SK-N-SH treated with all-trans-retinoic acid at 6 μM for 48 hours (cell line): ENCODE measurements at places on chromosomes 16 and 17.
A peak's percentile ranks its signal among the peaks of the same experiment; 100 is the strongest.

GRCh38 chr17:3647769-3648555, 11.4 kb downstream of the CTNS start:
- peak; percentile 94 for ATAC-seq

GRCh38 chr17:72574675-72575510, 454.1 kb downstream of the SOX9 start:
- ATAC-seq, result no peak

- no peak for ATAC-seq
These were observed 18.4 kb upstream of the UBE2I start for GRCh38 chr16:1290860-1291575.

DNA sequence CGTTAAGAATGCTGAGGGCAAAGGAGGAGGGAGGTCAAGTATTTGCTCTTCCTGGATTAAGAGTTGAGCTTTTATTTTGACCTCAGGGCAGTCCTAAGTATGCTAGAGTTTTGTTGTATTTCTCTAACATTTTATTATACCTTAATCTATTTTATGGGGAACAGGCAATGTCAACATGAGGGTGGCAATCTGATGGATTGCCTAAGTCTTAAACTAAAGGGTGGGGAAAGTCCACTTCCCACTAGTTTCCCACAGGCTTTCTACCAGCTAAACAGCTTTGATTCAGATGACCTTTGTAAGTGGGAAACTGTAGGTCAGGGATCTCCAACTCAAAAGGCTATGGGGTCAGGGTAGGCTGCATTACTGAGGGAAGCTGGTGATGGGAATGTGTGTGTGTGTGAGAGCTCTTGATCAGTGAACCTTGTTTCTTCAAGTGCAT, 24.9 kb downstream of the HSD17B2 start:
- no peak for ATAC-seq

DNA sequence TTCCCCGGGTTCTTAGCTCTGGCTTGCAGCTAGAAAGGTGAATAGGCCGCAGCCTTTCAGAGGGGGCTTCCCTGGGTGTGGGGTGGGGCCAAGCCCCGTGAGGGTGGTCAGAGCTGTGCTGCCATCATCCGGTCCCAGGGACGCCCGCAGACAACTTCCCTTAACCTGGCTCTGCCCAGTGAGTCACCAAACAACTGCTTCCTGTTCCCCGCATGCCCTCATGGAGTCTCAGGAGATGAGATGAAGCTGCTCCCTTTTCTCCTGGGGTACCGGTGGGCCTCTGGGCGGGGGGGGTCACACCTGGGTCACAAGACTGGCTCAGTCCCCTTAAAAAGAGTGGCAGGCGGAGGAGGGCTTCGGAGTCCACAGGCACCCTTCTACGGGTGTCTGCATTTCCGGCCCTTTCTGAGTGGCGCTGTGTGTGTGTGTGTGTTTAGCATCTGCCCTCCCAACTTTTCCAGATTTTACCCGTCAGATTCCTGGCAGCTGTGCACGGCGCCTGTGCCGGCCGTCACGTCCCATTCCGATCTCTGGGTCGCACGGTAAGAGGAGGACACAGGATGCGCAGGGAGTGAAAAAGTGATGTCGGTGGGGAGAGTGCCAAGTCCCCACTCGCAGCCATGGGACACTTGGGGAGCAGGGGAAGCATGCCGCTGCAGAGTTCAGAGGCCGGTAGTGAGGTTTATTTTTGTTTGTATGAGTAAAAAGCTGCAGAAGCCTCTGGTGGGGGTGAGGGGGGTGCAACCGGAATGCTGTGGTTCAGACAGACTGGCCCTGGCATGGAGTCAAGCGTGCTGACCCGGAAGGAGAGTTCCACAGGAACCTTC, 16.8 kb downstream of the HIC1 start:
- ATAC-seq, result no peak

DNA sequence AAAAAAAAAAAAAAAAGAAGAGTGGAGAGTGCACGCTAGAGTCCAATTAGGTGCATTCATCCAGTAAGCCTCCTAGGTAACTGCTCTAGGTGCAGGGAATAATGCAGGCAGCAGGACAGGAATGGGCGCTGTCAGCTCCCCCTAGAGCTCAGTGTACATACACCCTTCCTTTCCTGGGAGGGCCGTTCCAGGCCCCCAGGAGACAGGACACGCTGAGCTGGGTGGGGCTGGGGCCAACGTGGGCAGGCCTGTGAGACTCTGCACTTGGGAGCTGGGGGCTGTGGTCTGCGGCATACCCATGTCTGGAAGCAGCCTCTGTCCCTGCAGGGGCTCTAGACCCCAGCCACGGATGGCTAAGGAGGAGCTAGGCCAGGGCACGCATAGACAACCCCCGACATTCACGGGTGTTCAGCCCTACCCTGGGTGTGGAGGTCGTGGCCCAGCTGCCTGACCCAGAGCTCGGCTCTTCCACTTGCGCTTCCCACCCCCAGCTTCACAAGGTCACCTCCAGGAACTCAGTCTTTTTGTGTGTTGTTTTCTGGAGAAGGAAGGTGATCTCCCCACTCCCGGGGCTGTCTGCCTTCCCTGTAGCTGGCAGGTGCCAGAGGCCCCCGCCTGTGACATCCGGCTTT, 1.0 kb upstream of the ANTKMT start:
- ATAC-seq, result peak; percentile 11

GRCh38 chr17:59371416-59372100, 40.1 kb downstream of the YPEL2 start:
- ATAC-seq, result peak; percentile 58

GRCh38 chr16:31002862-31003341, 7.5 kb downstream of the STX1B start:
- no peak for ATAC-seq

DNA sequence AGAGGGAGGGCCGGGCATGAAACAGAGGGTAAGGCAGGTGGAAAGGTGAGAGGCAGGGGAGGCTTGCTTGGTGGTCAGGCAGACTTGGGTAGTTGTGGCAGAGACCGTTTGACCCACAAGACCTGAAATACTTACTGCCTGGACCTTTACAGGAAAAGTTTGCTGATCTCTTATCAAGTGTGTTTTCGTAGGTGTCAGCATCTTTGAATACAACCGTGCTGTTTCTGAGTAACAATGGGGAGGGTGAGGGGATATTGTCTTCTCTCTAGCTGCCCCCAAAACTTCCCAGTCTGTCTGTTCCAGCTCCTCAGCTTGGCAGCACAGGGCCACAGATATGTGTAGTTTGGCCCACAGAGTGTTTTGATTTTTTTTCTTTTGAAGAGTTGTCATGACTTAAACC, 212.5 kb upstream of the MPHOSPH6 start:
- no peak for ATAC-seq

GRCh38 chr17:3762922-3763776, 37.8 kb downstream of the ITGAE start:
- no peak for ATAC-seq

- no peak for ATAC-seq
These were observed 52.4 kb downstream of the B9D1 start for GRCh38 chr17:19310151-19310550.

DNA sequence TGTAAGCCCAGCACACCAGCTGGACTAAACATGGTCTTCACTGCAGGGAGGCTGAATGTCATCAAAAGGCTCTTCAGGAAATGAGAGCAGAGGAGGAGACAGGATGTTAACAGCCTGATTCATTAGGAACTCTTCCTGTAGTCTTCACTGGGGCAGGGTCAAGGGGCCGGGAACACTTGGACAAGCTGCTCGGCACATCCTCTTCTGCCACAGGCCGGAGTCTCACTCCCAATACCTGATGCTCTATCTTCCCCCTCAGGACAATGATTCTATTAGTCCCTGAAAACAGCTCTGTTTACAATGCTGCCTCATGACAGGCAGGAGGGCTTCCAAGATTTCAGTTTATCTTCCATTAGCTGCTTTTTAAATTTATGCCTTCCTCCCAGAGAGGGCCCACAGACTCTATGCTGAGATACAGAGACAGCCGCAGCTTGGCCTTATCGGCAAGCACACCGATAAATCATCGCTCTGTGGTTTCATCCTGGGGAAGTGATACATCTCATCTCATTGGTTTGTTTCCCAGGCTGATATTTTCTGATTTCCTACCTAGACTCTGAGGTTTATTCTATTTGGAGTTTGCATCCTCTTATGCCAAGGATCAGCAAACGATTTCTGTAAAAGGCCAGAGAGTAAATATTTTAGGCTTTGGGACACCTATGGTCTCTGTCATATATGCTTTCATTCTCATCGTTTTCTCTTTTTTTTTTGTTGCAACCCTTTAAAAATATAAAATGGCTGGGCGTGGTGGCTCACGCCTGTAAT, 214.0 kb upstream of the ASIC2 start:
- ATAC-seq, result peak; percentile 28; the same call in 2 of the 3 replicates

DNA sequence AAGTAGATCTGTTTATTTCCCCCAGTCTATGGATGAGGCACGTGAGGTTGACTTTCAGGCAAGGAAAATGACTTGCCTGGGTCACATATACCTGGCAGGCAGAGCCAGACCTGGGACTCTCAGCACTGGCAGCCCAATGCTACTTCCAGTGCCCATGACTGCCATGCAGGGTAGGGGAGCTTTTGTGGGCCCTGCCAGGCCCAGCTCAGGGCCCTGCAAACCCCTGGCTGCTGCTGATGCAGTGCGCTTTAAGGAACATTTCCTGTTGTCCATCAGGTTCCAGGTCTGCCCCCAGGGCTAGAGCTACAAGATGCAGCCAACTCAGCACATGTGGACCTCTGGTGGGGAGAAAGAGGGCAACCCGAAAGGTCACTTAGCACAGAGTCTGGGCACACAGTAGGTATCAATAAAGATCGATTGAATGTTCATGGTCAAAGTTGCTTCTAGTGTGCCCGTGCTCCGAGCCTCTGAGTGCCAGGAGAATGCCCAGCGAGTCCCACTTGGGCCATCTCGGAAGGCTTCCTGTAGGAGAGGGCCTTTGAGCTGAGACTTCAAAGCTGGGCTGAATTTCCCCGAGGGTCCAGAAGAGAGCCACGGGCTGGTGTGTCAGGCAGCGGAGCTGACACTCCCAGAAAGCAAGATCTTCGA, 513 bp upstream of the TBX21 start:
- ATAC-seq, result no peak

- peak; percentile 72 for ATAC-seq
These were observed 355.4 kb upstream of the SOX9 start for GRCh38 chr17:71765437-71765836.
